ENCODE measurements at places on chromosomes 1 and 21. TPM values are rescaled to one million over a fixed set of nuclear protein-coding genes. Genes with fewer than 3 reads are reported as not detected.

Gene TNFSF4
- 1.4 TPM for total RNA-seq

Gene ADCY10
- not detected for total RNA-seq

Gene RBM11
- total RNA-seq, result 8.8 TPM

GRCh38 chr21:45560106-45561021, 18.1 kb upstream of the SLC19A1 start:
- no peaks in the 10 kb centered on the region for H3K27me3 ChIP-seq
- H3K4me1 ChIP-seq, result peaks cover 17% of the 10 kb centered on the region
- H3K4me3 ChIP-seq, result no peak overlapping the region

DNA sequence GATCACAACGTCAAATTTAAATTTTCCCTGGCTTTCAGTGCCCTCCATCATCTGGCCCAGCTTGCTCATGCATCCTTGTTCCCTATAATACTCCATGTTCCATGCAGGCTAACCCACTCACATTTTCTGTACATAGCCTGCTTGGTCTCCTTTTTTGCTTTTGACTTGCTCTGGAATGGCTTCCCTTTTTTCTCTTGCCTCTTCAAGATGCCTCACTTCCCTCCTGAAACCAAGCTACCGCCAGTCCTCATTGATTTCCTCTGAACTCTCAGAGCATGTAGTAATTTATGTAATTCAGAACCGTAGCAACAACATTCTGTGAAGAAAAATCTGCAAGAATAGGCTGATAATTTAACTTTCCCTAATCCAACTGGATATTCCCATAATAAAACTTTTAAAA, 10.3 kb downstream of the CAP1 start:
- peaks cover 3% of the 10 kb centered on the region for H3K4me1 ChIP-seq
- no peaks in the 10 kb centered on the region for H3K36me3 ChIP-seq
- no peaks in the 10 kb centered on the region for H3K27me3 ChIP-seq
- H3K27ac ChIP-seq, result peak overlapping the region; percentile 73

GRCh38 chr1:8147956-8148355, 121.8 kb upstream of the ERRFI1 start:
- H3K27me3 ChIP-seq, result no peaks in the 10 kb centered on the region
- no peaks in the 10 kb centered on the region for H3K36me3 ChIP-seq
- no peak overlapping the region for H3K4me3 ChIP-seq

Measured in tibial nerve (tissue), 4 donors.